ENCODE measurements at places on chromosomes 12 and 14. TPM values are rescaled to one million over a fixed set of nuclear protein-coding genes. Genes with fewer than 3 reads are reported as not detected.
A peak's percentile ranks its signal among the peaks of the same experiment; 100 is the strongest.

GRCh38 chr12:51318846-51319599 lies 5.0 kb downstream of the BIN2 start:
- no peaks in the 10 kb centered on the region for H3K27me3 ChIP-seq
- peaks cover 56% of the 10 kb centered on the region for H3K4me1 ChIP-seq

The RNASE7 gene
- not detected for total RNA-seq

GRCh38 chr12:6961278-6961694 lies 9.2 kb downstream of the PHB2 start:
- peaks cover 72% of the 10 kb centered on the region for H3K36me3 ChIP-seq
- peak; percentile 79 for DNase-seq
- peaks cover 87% of the 10 kb centered on the region for H3K4me1 ChIP-seq
- H3K4me3 ChIP-seq, result peak overlapping the region; percentile 99

The RPS6KA5 gene
- 53.1 TPM for total RNA-seq

- no peak for DNase-seq
- H3K4me1 ChIP-seq, result peaks cover 37% of the 10 kb centered on the region
- no peak overlapping the region for H3K27ac ChIP-seq
- H3K4me3 ChIP-seq, result no peak overlapping the region
- peaks cover 9% of the 10 kb centered on the region for H3K27me3 ChIP-seq
Measured at GRCh38 chr14:99282261-99283050, 10.5 kb upstream of the BCL11B start.

DNA sequence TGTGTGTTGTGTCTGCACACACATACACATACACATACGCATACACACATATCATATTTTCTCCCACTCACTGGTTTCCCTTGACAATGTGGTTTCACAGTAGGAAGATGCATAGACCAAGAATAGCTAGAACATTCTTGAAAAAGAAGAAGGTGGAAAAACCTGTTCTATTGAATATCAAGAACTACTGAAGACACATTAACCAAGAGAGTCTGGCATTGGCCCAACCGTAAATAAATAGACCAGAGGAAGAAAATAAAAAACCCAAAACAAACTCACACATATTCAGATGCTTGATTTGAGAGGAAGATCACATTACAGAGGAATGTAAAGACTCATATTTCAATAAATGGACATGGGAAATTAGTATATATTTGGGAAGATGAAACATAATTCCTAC lies 311.3 kb downstream of the FOXG1 start:
- H3K36me3 ChIP-seq, result no peaks in the 10 kb centered on the region
- H3K27ac ChIP-seq, result no peak overlapping the region
- no peaks in the 10 kb centered on the region for H3K4me1 ChIP-seq
- H3K4me3 ChIP-seq, result no peak overlapping the region

- DNase-seq, result no peak
- peak overlapping the region; percentile 95 for H3K4me3 ChIP-seq
- peaks cover 47% of the 10 kb centered on the region for H3K4me1 ChIP-seq
- H3K27ac ChIP-seq, result peak overlapping the region; percentile 97
Measured at GRCh38 chr12:67270622-67271021, 1.5 kb downstream of the CAND1 start.

DNA sequence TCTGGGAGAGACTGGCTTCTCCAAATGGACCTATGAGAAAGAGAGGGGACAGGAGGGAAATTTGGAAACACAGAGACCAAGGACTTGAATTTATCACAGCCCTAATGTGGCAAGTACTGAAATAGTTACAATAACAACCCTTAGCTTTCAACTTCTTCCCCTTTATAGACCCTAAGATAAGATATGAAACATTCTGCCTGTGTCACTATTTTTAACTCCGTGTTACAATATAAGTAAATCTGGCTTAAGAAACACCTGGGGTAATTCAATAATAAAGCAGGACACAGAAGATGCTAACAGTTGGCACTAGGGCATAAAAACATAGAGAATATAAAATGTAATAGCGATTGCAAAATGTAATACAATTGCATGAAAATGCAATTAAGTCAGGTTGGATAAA lies 216.4 kb downstream of the NOVA1 start:
- H3K4me1 ChIP-seq, result no peaks in the 10 kb centered on the region
- H3K27me3 ChIP-seq, result no peaks in the 10 kb centered on the region
- no peak for DNase-seq
- H3K27ac ChIP-seq, result no peak overlapping the region

GRCh38 chr14:26984311-26985177 lies 386.7 kb upstream of the NOVA1 start:
- DNase-seq, result peak; percentile 39
- H3K27me3 ChIP-seq, result no peaks in the 10 kb centered on the region
- no peaks in the 10 kb centered on the region for H3K36me3 ChIP-seq
- H3K4me1 ChIP-seq, result no peaks in the 10 kb centered on the region

The MDGA2 gene
- not detected for total RNA-seq

DNA sequence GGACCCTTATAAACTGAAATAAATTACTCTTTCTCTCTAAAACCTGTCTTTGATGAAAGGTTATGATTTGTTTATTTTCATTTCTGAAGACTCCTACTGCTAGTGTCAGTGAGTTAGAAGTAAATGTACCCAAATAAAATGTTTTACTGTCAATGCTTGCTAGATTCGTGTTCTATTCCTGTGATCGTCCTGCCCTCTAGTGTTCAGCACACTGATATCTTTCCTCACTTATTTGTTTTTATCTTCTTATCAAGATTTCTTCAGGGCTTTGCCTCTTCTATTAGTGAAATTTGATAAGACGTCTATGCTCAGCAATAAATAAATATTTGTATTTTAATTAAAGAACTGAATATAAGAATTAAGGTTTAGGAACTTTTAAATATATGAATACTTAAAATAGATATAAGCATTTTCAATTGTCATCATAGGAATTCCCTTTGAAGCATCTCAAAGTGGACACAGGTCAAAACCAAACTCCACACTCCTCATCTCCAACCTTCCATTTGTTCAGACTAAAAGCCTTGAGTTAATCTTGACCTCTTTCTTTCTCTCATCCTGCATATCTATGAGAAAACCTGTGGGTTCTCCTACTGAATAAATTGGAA lies 75.8 kb downstream of the C12orf50 start:
- no peak overlapping the region for H3K4me3 ChIP-seq
- H3K4me1 ChIP-seq, result no peaks in the 10 kb centered on the region
- no peaks in the 10 kb centered on the region for H3K27me3 ChIP-seq
- H3K27ac ChIP-seq, result no peak overlapping the region
- no peaks in the 10 kb centered on the region for H3K36me3 ChIP-seq

DNA sequence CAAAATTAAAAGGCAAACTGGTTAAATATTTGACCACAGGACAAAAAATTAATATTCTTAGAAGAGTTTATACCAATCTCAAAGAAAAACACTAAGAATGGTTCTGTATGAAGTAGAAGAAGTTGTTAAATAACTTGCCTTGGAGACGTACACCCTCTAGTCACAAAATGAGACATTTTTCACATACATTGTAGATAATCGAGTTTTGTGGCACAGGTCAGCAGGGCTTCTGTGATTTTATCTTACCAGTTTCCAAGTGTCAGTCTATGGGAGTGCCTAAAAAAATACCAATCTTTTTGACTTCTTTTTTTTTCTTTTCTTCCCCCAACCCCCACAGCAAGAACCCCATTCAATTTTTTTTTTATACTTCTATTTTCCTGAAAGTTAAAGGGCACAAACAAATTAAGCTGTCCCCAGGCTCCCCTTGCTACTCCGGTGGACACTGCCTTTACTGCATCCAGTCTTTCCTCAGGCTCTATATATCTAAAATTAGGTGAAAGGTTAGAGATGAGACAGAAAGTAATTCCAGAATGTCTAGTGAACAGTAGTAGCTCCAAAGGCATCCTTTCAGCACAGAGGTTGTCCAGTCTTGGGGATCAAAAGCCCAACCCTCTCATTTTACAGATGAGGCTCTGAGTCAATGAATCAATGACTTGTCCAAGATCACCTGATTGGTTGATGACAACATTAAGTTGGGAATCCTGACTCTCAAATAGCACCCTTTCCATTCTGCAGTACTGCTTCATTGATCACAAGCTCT lies 6.2 kb downstream of the LIMA1 start:
- DNase-seq, result no peak
- no peak overlapping the region for H3K4me3 ChIP-seq
- H3K4me1 ChIP-seq, result peaks cover 10% of the 10 kb centered on the region
- no peaks in the 10 kb centered on the region for H3K36me3 ChIP-seq

The BAG5 gene
- total RNA-seq, result 33.2 TPM

The IL31 gene
- total RNA-seq, result not detected

The TMEM30B gene
- 0.52 TPM for total RNA-seq

The LMO3 gene
- total RNA-seq, result not detected

DNA sequence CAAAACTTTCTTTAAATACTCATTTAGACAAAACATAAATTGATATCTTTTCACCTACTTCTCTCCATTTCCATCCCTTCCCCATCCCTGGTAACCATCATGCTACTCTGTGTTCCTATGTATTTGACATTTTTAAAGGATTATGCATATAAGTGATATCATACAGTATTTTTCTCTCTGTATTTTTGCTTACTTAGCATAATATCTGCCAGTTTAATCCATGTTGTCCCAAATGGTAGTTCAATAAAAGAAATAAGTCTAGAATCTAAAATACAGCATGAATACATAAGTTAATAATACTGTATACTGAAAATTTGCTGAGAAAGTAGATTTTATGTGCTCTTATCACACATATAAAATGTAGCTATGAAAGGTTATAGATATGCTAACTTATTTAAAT lies 190.3 kb upstream of the NAV3 start:
- no peaks in the 10 kb centered on the region for H3K4me1 ChIP-seq
- H3K36me3 ChIP-seq, result no peaks in the 10 kb centered on the region
- no peak for DNase-seq
- no peaks in the 10 kb centered on the region for H3K27me3 ChIP-seq

DNA sequence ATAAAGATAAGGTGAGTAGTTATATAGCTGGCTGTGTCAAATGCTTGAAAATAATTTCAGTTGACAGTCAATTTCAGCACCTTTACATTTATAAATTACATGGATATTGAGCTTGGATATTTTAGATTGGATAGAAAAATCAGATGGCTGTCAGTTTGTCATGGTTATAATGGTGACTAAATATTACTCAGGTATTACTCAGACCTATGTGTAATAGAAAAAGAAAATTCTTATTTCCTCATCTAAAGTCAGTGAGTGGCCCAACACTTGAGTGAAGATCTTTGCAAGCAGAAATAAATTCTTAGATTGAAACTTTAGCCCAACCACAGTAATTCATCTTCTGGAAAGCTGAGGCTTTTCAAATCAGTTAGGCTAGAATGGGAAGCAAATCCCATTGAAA lies 354.4 kb downstream of the NAV3 start:
- no peak overlapping the region for H3K27ac ChIP-seq
- no peaks in the 10 kb centered on the region for H3K27me3 ChIP-seq
- H3K4me3 ChIP-seq, result no peak overlapping the region
- no peak for DNase-seq
- no peaks in the 10 kb centered on the region for H3K4me1 ChIP-seq

DNA sequence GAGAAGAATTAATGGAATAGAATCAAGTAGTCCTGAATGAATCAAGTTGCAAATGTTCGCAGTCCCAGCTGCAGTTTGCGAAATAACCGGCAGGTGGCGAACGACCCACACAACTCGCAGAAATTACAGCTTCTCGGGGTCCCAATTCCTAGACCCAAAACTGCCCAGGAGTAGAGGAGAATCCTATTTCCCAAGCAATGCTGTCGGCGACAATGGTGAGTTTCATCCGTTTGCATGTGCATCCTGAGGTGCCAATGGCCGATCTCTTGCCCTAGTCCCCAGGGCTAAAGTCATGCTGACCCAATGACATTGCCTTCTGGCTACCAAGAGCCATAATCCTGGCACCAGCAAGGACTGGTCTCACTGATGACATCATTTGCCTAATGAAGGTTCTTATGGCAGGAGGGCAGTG lies 8.5 kb upstream of the ASCL1 start:
- H3K4me1 ChIP-seq, result peaks cover 15% of the 10 kb centered on the region
- H3K27ac ChIP-seq, result no peak overlapping the region
- peaks cover 59% of the 10 kb centered on the region for H3K27me3 ChIP-seq
- H3K4me3 ChIP-seq, result no peak overlapping the region
- no peaks in the 10 kb centered on the region for H3K36me3 ChIP-seq

DNA sequence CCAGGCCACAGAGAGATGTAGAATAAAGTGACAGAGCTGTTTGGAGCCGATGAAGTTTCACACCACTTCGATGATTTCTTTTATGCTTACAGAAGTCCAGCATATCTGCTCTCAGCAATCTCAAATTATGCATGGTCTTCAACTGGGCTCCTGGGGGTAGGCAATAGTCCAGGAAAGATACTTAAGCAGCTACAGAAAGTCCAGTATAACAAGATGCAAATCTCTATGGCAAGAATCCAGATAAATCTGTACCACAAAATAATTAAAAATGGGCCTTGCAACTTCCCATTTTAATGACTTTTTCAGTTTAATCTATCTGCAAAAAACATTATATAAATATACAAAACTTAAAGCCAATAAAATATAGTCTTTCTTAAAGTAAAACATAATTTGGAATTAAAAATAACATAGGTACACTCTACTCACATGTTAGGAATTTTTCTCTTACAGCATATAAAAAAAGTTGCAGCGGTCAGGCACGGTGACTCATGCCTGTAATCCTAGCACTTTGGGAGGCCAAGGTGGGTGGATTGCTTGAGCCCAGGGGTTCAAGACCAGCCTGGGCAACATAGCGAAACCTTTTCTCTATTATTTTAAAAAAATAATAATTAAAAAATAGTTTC lies 20.5 kb upstream of the RAD51AP1 start:
- peaks cover 29% of the 10 kb centered on the region for H3K36me3 ChIP-seq
- H3K27ac ChIP-seq, result no peak overlapping the region
- no peaks in the 10 kb centered on the region for H3K27me3 ChIP-seq
- no peaks in the 10 kb centered on the region for H3K4me1 ChIP-seq

GRCh38 chr12:29735604-29736003 lies 48.1 kb downstream of the TMTC1 start:
- H3K27ac ChIP-seq, result no peak overlapping the region
- H3K36me3 ChIP-seq, result no peaks in the 10 kb centered on the region
- no peak for DNase-seq
- H3K4me1 ChIP-seq, result no peaks in the 10 kb centered on the region

DNA sequence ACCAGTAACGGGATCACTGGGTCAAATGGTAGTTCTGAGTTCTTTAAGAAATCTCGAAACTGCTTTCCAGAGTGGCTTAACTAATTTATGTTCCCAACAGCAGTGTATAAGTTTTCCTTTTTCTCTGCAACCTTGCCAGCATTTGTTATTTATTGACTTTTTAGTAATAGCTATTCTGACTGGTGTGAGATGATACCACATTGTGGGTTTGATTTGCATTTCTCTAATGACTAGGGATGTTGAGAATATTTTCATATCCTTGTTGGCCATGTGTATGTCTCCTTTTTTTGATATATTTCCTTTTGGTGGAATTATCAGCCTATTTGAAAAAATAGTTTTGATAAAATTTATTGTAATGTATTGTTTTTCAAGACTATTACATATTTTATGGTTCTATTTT lies 701.2 kb upstream of the FBXO33 start:
- H3K27me3 ChIP-seq, result no peaks in the 10 kb centered on the region
- H3K4me3 ChIP-seq, result no peak overlapping the region
- no peak for DNase-seq
- no peak overlapping the region for H3K27ac ChIP-seq
